Activated CD8-positive, alpha-beta T cell treated with anti-CD3 and anti-CD28 coated beads for 36 hours (primary cell): ENCODE measurements at places on chromosomes 12 and 14.

DNA sequence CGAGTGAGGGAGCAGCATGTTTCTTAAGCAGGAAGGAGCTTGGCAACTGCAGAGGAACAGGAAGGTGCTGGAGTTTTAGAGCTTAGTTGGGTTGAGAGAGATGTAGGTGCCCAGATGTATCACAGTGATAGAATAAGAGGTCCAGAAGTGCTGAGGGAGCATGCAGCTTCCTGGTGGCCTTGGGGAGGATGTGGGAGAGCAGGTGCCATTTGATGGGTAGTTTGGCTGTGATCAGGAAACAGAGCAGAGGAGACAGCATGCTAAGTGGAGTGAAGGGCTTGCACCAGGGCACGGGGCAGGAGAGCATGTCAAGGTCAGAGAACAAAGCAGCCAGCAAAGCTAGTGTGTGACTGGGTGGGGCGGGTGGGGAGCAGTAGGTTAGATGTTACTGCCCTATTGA lies 74.8 kb downstream of the PAPOLA start:
- no peak for DNase-seq

- no peak for DNase-seq
Measured at GRCh38 chr14:31109257-31109656, 83.1 kb upstream of the STRN3 start.

DNA sequence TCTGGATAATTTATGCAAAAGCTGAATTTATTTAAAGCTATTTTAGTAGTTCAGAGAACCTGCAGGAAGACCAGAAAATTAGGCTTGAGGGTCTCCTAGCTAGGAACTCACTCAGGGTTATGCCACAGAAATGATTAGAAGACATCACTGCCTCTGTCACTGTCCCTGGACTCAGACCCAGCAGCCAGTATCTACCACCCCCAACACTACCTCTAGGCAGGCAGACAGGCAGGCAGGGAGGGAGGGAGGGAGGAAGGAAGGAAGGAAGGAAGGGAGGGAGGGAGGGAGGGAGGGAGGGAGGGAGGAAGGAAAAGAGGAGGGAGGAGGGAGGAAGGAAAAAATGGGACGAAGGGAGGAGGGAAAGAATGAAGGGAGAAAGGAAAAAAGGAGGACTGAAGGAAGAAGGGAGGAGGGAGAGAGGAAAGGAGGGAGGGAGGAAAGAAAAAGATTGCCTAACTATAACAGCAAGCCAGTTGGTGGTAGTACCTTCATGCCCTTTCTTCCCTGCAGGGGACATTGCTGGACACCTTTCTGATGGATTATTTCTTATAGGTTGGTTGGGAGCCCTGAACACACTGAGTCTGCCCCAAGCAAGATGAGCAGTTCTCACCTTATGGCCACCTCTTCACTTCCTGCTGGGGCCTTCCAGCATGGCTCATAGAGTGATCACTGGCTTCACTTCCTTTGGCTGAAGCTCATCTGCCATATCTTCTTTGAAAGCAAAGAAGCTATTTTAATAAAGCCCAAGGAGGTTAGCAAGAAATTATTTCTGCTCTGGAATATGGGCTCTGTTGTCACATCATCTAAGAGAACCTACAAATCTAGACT lies 49.7 kb downstream of the KICS2 start:
- DNase-seq: peak; percentile 2

GRCh38 chr12:78470354-78471195 lies 394.0 kb upstream of the SYT1 start:
- peak; percentile 11 for DNase-seq

DNA sequence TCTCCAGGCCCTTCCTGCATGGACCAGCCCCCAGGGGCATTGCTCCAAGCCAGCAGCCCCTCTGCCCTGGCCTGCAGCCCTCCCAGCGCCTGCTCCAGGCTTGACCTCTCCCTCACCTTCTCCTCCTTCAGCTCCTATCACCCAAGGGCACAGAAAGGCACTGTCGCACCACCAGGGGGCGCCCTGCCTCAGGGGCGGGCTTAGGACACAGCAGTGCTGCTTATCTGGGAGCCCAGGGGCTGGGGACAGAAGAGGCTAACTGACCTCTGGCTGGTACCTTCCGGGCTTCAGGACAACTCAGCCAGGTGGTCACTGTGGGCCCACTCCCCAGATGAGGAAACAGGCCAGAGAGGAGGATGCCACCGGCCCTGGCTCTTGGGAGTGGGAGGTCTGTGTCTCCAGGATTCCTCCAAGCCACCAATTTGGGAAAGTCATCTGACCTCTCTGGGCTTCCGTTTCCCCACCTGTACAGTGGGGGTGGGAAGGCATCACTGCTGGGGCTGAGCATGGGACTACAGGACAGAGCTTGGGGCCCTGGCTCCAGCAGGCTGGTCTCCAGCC lies 25.3 kb upstream of the GPR132 start:
- peak; percentile 93 for DNase-seq

- DNase-seq: no peak
Measured at GRCh38 chr12:54608156-54608555, 19.7 kb upstream of the PPP1R1A start.

- no peak for DNase-seq
Measured at GRCh38 chr14:104970231-104971068, 7.7 kb downstream of the AHNAK2 start.

GRCh38 chr14:63542231-63542999 lies 762 bp downstream of the PPP2R5E start:
- DNase-seq: peak; percentile 24

GRCh38 chr14:49598189-49598484 lies 603 bp upstream of the LRR1 start:
- no peak for DNase-seq

- DNase-seq: no peak
Measured at GRCh38 chr12:52439420-52439819, 5.2 kb upstream of the KRT75 start.
